ENCODE measurements at places on chromosomes 16 and 17.
A peak's percentile ranks its signal among the peaks of the same experiment; 100 is the strongest.

DNA sequence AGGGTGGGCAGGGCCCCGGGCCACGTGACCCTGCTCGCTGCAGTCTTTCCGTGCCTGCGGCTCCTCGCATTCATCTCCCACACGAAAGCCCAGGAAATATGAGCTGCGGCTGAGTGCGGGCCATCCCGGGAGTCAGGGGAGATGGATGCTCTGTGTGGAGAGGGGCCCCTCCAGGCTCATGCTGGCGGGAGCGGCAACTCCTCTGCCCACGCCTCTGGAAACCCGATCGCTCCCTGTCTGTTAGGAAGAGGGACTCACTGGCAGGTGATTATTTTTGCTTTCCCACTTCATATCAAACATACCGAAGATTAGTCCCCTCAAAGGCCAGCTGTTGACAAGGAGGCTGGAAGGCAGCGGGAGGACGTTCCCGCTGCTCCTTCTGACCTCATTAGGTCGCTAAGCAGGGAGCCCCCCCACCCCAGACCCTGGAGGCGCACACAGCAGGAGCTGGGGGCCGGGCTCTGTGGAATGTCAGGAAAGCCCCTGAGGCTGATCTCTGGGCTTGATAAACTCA, 228.5 kb downstream of the FOXL1 start:
- no peak for DNase-seq

- no peak for DNase-seq
Measured at GRCh38 chr17:6713130-6713917, at the start of gene SLC13A5. SLC13A5 (minus strand) TSS chr17:6713369; CDS start chr17:6713333, 36 bp downstream.

DNA sequence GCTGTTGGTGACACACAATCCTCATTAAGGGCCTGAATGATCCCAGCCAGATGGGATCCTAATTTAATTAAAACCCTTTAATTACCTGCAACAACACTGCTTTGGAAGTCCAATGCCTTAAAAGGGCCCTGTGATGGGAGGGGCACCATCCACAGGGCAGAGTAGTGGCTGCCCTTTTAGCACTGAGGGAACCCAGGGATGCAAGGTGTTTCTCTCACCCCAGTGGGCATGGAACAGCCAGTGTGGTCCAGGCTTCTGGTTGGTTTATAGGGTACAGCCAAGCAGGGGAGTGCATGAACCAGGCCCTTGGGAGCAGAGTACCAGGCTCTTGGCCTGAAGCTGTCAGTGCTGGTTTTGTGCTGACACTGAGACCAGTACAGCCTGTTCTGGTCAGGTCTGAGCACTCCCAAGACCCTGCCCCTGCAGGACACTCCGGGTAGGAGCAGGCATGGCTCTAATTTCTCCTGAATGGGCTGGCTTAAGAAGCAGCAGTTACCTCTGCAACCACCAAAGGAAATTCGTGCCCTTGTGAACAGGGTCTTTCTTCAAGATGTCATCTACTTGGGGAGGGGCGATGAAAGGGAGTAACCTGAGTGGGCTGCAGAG, 9.9 kb downstream of the NXPH3 start:
- no peak for DNase-seq

DNA sequence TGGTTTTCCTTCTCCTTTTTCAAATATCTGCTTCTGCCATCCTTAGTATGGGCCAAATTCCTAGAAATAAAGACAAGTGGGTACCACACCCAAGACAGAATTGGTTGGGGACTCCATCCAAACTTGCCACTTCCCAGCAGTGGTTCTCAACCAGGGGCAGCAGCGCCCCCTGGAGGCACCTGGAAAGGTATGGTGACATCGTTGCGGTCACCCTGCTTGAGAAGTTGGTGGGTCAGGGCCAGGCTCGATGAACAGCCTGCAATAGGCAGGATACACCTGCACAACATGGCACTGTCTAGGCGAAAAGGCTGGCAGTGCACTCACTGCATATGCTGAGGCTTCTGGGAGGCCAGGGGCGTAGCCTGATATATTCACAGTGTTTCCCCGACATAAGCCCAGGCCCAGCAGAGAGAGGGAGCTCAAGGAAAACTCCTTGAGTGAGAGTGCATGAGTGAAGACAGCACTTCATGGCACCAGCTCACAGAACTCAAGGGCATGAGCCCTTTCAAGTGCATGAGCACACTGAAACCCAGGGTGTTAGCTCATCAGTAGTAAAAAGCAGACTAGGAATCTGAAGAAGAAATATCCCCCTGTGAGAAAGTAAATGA, 57.7 kb downstream of the CMC2 start:
- DNase-seq = peak; percentile 47

DNA sequence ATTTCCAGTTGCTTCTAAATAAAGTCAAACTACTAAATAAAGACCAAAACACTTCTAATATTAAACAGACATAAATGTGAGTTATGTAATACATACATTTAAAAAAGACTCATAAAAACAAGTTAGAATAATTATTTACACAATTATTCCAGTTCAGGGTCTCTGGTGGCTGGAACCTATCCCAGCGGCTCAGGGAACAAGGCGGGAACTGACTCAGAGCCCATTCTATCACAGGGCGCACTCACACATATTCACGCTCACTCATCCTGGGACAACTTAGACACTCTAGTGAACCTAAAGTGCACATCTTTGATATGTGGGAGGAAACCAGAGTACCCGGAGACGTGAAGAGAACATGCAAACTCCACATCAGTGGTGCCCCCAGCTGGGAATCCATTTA, 25.0 kb downstream of the PLXDC1 start:
- DNase-seq = no peak

DNA sequence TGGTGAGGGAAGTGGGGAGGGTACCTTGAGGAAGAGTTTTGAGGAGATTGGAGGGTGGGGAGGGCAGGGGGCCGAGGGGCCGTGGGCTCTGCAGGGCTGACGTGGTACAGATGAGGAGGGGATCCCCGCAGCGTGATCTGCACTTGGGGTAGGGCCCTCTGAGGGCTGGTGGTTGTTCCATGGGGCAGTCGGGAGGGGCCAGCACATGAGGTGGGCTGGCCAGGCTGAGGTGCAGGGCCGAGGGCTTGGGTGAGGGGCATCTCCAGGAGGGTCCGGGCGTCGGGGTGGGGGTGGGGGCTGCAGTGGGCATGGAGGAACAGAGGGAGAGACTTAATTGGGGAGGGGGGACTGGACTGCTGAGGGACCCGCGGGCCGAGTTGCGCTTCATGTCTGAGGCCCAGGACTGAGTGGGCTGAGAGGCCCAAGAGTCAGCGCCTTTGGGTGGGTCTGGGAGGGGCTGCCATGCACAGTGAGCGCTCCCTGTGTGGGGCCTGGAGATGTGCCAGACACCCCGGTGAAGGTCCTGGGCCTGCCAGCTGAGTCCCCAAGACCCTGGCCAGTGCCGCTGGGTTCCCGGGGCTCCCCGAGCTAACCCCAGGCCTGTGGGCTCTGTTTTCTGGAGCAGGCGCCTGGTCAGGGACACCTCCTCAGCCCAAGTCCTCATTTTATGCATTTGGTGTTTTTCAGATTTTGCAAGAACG, 13.3 kb downstream of the PRSS27 start:
- no peak for DNase-seq

- no peak for DNase-seq
Measured at GRCh38 chr17:9181640-9182039, 160.3 kb downstream of the NTN1 start.

GRCh38 chr16:19138601-19139000, 24.8 kb downstream of the ITPRIPL2 start:
- peak; percentile 86 for DNase-seq

- no peak for DNase-seq
Measured at GRCh38 chr16:89371968-89372634, 118.3 kb downstream of the ANKRD11 start.

DNA sequence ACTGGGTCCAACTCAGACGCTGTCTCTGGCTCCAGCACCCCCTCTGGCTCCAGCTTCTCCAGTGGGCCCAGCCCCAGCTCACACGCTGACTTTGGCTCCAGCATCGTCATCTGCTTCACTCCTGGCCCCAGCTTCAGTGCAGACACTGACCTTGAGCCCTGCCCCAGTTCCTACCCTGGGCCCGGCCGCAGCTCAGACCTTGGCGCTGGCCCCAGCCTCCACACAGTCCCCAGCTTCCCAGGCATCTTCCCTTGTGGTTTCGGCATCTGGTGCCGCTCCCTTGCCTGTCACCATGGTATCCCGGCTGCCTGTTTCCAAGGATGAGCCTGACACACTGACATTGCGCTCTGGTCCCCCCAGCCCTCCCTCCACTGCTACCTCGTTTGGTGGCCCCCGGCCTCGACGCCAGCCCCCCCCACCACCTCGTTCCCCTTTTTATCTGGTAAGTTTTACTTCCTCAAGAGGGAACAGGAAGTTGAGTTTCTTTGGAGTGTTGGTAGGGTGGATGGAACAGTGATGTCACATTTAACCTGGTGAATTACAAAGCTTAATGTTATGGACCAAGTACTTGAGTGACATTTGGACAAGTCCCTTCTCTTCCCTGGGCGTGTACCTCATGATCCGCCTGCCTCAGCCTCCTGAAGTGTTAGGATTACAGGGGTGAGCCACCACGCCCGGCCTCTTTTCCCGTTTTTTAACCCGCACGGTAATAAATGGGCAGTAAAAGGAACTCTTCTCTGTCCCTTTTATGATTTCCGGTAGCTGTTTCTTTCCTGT, 23.4 kb upstream of the PHKG2 start:
- DNase-seq = peak; percentile 50

DNA sequence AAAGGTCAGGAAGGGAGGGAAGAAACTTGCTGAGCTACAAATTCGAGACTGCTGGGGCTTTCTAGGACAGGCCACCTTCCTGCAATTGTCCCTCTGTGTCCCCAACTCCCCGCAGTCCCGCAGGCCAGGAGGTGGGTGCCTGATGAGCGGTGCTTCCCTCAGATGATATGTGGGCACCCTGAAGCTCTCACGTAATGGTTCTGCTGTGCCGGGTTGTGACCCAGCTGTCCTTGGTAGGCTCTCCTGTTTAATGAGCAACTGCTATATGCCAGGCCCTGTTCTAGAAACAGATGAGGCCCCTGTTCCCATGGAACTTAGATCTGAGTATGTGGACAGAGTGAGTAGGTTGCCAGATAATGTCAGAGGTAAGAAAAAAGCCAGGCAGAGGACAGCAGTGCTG, 22.0 kb upstream of the MYO15B start:
- DNase-seq = no peak

DNA sequence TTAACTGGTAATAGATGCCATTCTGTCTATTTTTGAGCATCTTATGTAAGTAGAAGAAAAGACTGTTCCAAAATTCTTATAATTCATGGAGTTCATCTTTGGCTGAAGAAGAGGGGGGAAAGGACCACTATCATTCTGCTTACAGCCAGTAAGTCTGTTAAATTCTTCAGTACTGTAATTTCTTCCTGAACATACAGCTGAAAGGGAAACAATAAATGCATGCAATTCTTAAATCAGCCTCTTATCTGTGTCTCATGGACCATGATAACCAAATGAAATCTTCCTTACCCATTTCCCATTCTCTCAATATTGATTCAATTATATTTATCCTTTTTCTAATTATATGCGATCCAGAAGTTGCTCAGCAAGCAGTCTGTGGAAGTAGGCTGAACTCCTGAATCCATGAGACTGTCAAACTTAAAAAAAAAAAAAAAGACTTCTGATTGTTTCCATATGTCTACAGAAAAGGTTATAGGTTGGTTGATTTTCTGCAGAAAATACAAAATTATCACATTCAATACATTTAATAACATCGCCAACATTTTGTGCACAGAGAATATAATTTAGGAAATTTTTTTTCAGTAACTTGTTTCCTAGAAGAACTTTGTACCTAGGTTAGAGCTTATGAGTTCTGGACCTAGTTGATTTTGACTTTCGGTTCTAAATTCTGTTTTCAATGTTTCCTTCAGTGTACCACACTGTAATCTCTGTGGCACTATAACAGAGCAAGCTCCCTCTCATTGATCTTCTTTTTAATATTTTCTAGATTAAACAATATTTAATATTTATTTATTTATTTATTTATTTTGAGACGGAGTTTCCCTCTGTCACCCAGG, 1.2 kb upstream of the ABCA9 start:
- DNase-seq = peak; percentile 24

GRCh38 chr16:2056681-2057407, 9.1 kb downstream of the TSC2 start:
- peak; percentile 22 for DNase-seq

DNA sequence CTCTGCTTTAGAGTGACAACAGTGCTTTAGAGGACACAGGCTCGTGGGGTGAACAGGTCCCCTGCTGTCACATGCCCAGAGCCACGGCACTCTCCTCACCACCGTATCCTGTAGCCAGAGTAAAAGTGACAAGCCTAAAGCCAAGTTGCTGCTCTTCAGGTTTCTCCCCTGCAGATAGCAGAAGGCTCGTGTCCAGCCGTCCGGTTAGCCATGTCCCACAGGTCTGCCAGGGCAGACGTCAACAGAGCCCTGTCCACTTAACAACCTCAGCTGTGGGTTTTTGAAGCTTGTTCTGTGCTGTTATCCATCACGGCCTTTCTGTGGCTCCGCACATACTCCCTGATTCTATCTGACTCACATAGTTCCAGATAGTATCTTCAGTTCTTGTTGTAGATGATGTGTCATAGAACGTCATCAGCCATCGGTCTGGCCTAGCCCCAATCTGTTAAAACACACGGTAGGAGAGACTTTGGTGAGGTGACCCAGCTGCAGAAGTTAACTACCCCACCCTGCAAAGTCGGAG, 100.7 kb downstream of the SOCS1 start:
- DNase-seq = peak; percentile 42

GRCh38 chr17:80866050-80866793, 125.4 kb upstream of the CHMP6 start:
- peak; percentile 49 for DNase-seq

GRCh38 chr17:18005496-18005895, 32.8 kb downstream of the DRC3 start:
- DNase-seq = no peak

GRCh38 chr17:630801-631200, 83.8 kb downstream of the VPS53 start:
- no peak for DNase-seq

- no peak for DNase-seq
Measured at GRCh38 chr16:10598157-10598556, 17.8 kb upstream of the EMP2 start.

- no peak for DNase-seq
Measured at GRCh38 chr17:73058022-73058421, 34.5 kb downstream of the SLC39A11 start.

DNA sequence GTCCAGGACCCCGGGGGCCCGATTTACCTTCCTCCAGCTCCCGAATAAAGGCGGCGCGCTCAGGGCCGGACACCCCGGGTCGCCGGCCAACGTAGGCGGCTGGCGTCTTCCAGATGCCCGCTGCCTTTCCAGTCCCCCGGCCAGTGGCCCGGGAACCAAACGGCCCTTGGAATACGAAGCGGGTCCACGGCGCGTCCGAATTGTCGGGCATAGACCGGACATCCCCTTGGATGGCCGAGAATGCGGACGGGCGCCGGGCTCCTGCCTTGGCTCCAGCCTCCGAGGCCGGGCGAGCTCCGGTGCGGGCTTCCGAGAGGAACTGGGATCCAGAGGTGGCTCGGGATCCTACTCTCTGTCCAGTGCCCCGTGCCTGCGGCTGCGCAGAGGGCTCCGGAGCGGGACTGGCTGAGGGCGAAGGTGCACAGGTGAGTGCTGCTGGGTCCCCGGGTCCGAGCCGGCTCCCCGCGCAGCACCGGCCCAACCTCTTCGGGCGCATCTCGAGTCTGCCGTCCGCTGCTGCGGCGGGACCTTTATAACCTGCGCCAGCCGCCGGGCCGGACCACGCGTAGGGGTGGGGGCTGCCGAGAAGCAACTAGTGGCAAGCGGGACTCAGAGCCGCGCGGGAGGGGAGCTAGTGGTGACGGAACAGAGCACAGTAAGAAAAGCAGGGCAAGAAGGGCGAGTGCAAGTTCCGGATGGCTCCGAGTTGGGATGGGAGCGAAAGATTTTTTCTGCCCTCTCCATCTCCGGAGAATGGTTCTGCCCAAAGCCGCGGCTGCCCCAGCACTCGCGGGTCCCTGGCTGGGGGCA, at the start of gene HAP1:
Gene HAP1, minus strand, starts transcription at position 505 of the 810 bp plus-strand sequence. Its CDS starts 9 bp downstream, at position 496.
- DNase-seq = no peak
